GM12891 (cell line): ENCODE measurements at places on chromosomes 6 and 20.

GRCh38 chr6:30747300-30747687, 2.9 kb upstream of the IER3 start:
- no peak for DNase-seq

- no peak for DNase-seq
Measured at GRCh38 chr6:159212525-159213280, 43.5 kb downstream of the FNDC1 start.

- no peak for DNase-seq
Measured at GRCh38 chr20:41748756-41749582, 130.8 kb upstream of the CHD6 start.

GRCh38 chr6:163320804-163321203, 93.7 kb upstream of the QKI start:
- no peak for DNase-seq

DNA sequence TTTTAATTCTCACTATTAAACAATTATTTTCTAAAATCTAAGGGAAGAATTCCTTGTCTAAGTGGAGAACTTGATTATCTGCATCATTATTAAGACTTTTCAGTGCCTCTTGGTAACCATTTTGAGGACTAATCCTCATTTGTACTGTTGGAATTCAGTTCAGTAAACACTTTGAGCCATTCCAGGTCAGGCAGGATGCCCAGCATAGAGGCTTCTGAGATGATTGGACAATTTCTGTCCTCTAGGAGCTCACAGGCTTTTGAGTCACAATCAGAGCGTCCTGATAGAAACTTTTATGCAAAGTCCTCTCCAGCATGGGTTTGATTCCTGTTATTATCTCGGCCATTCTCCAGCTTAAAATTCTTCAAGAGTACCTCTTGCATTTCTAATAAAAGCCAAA, 1304.6 kb downstream of the EPHA7 start:
- DNase-seq, result no peak

GRCh38 chr6:36350681-36351571, 14.2 kb upstream of the BNIP5 start:
- DNase-seq, result no peak

DNA sequence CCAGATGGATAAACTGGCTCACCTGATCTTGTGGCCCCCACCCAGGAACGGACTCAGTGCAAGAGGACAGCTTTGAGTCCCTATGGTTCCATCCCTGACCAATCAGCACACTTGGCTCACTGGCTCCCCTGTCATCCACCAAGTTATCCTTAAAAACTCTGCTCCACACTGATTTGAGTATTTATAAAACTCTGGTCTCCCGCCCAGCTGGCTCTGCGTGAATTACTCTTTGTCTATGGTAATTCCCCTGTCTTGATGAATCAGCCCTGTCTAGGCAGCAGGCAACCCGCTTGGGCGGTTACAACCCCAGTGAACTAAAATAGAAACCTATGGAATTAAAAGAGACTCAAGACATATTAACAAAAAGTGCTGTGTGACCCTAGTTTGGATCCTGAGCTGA, 38.1 kb upstream of the CD83 start:
- no peak for DNase-seq

DNA sequence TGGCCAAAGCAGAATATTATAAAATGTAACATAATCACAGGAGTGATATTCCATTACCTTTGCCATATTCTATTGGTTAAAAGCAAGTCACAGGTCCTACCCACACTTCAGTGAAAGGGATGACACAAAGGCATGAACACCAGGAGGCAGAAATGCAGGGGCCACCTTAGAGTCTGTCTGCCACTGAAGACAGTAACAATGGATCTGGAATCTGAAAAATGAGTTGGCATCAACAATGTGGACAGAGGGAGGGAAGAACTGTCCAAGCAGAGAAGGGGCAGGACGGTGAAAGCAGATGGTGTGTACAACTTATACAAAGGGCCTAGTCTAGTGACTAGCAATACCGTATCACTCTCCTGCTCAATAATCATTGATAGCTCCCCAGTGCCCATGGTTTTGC, 6.6 kb upstream of the LPIN3 start:
- DNase-seq, result no peak

GRCh38 chr6:167092672-167093339, 30.1 kb upstream of the CCR6 start:
- DNase-seq, result no peak

- DNase-seq, result no peak
Measured at GRCh38 chr20:32443386-32443974, 85.3 kb downstream of the ASXL1 start.

DNA sequence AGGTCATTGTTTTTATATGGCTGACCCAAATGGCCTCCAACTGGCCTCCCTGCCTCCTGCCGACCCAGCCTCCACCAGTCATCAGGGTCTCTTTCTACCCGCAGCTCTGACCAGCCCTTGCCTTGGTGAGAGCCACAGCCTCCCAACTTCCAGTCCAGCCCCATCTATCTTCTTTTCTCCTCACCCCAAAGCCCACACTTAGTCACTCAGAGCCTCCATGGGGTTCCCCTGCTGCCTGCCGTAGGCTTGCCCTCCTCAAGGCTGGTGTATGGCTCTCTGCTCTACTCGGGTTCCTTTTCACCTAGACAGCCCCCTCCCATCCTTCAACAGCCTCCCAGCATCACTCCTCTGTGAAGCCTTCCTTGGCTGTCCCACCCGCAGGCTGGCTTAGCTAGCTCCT, 18.2 kb downstream of the TCF15 start:
- no peak for DNase-seq

DNA sequence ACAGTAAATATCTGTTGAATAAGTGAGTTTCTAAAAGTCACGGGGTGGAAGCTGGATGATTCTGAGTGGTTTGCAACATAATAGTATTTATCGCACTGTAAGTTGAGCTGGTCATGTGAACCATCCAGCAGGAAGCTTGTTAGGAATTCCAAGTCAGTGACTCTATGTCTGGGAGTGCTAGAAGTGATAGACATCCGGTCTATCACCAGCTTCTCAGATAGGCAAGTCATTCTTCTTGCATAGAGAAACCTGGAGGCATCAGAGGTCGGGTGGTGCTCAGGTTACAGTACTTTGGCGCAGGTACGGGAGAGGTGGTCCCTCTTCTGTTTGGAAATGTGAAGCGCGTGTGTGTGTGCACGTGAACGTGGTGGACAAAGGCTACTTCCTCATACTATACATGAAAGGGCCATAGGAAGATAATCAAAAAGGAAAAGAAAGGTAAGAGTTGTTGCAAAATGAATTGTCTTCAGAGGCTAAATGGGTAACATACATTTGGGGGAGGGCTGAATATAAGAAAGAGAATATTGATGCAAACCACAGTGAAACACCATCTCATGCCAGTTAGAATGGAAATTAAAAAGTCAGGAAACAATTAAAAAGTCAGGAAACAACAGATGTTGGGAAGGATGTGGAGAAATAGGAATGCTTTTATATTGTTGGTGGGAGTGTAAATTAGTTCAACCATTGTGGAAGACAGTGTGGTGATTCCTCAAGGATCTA, 299.3 kb upstream of the ZFP64 start:
- no peak for DNase-seq

GRCh38 chr6:116446399-116446798, 14.8 kb upstream of the CALHM6 start:
- no peak for DNase-seq

- DNase-seq, result no peak
Measured at GRCh38 chr6:155108070-155108820, 113.1 kb downstream of the TIAM2 start.

GRCh38 chr6:108942556-108943492, 94.6 kb downstream of the ARMC2 start:
- no peak for DNase-seq

- no peak for DNase-seq
Measured at GRCh38 chr20:39661833-39662232, 699.7 kb downstream of the DHX35 start.

GRCh38 chr20:17556837-17557674, 12.8 kb upstream of the DSTN start:
- no peak for DNase-seq
